Muscle of arm (tissue), 14 donors: ENCODE measurements at places on chromosomes 1 and 21.
A peak's percentile ranks its signal among the peaks of the same experiment; 100 is the strongest.

DNA sequence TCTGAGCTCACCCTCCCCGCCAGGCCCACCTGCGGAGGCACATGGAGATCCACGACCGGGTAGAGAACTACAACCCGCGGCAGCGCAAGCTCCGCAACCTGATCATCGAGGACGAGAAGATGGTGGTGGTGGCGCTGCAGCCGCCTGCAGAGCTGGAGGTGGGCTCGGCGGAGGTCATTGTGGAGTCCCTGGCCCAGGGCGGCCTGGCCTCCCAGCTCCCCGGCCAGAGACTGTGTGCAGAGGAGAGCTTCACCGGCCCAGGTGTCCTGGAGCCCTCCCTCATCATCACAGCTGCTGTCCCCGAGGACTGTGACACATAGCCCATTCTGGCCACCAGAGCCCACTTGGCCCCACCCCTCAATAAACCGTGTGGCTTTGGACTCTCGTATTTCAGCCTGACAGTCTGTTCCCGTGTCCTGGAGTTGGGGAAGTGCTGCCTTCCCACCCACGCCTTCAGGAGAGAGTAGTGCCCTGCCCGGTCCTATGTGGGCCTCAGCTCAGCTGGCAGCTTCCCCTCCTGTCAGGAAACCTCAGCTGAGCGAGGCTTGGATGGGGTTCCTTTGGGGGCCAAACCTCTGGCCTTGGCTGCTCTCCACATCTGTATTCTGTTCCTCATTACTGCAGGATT, 9.2 kb downstream of the ZBTB48 start:
- DNase-seq, result no peak

DNA sequence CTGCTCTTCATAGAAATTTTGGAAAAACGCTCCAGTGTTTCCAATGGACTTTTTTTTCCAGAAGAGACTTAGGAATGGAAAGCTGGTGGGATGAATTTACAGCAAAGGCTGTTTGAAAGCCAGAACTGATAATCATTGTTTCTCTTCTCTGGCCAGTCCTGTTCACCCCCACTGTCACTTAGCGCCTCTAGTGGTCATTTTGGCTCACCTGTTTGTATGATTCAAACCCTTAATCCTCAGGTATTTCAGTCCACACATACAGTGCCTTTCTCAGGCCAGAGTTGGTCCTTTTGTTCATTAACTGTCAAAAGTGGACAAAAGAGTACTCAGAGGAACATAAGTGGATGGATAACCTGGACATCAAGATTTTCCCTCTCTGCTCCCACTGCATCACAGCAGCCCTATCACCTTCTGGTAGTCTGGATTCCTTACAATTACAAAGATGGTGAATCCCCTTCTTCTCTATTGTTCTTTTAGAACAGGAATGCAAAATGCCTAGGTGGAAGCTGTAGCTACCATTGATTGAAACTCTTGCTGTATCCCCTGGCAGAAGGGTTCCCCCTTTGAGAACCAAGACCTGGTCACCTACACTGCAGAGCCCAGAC, 177.6 kb upstream of the OLFM3 start:
- DNase-seq, result no peak

GRCh38 chr1:163399976-163400601, 78.3 kb downstream of the NUF2 start:
- DNase-seq, result no peak

GRCh38 chr1:176811511-176812288, 348.7 kb downstream of the PAPPA2 start:
- no peak for DNase-seq

GRCh38 chr1:114976891-114977290, 52.7 kb upstream of the TSHB start:
- no peak for DNase-seq

DNA sequence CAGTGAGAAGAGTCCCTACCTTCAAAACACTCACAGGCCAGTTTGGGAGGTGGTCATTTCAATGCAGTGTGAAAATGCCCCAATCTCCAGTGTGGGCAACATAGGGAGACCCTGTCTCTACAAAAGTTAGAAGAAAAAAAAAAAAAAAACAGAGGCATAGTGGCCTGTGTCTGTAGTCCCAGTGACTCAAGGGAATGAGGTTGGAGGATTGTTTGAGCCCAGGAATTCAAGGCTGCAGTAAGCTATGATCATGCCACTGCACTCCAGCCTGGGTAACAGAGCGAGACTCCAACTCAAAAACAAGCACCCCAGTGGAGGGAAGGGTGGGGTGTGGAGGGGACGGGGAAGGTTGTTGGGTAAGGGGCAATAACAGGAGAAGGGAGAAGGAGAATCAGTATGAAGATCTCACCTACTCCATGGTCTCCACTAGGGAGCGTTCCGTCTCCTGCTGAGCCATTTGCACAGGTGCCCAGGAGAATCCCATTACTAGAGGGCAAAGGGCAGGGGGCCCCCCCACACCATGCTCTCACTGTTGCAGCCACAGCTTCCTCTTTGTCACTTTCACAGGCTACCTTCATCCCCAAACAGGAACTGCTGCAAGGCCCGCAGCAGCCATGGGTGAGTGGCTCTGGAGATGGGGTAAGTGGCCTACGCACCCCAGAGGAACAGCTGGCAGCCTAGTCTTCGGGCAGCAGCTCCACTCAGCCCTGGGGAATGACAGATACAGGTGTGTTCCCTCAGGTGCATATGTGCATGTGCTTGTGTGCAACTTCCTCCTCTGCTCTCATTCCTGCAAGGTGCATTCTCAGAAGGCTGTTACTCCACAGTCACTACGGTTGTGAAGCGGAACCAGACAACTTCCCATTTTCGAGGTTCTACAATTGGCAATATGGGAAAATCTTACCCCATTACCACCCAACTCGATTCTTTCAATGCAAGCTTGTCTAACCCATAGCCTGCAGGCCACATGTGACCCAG, 87.9 kb upstream of the LYST start:
- DNase-seq, result no peak

DNA sequence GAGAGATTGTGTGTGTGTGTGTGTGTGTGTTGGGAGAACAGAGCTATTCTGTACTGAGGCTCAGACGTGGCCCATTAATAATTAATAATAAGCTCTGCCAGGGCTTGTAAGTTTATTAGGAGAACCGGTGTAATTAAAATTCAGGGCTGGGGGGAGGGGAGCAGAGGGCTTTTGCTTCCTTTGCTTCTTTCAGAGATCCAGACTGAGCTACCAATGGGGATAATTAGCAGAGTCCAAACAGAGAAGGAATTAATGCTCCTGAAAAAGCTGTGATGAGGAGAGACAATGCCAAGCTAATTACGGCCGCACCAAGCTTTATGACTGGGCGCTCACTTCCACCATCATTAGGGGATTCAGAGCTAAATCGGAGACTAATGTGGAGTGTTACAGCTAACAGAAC, 4.5 kb downstream of the SYT6 start:
- no peak for DNase-seq

DNA sequence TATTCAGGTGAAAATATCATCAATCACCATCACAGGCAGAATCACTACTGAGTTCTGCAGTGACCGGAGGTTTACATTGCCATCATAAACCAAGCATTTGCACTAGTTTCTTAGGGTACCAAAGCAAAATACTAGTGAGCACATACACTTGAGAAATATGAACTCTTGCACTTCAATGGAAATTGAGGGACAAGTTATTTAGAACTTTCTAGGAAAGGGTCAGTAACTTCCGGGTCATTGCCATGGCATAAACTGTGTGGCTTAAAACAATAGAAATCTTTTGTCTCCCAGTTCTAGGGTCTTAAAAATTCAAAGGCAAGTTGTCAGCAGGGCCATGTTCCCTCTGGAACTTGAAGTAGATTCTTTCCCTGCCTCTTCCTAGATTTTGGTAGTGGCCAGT, 197.5 kb downstream of the ZC3H11B start:
- no peak for DNase-seq

- no peak for DNase-seq
Observed at GRCh38 chr1:1216770-1217620, 3.0 kb upstream of the TNFRSF4 start.

- no peak for DNase-seq
Observed at GRCh38 chr1:228058949-228059633, 23.4 kb upstream of the ARF1 start.

DNA sequence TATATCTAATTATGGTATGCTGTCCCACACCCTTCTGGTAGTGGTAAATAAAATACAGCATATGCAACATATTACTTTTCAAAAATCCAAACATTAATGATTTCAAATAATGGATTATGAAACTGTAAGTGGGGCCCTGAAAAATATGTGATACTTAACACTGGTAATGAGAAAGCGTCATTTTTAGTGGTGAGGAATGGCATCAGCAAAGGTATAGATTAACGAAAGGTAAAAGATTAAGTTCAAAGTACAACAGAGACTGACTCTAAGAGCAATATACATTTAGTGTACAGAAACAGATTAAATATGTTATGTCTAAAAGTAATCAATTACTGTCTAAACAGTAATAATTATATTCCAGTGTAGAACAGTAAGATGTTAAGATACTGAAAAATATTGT, 194.1 kb downstream of the COL24A1 start:
- DNase-seq, result no peak

- DNase-seq, result no peak
Observed at GRCh38 chr1:183106166-183106565, 79.9 kb upstream of the LAMC2 start.

DNA sequence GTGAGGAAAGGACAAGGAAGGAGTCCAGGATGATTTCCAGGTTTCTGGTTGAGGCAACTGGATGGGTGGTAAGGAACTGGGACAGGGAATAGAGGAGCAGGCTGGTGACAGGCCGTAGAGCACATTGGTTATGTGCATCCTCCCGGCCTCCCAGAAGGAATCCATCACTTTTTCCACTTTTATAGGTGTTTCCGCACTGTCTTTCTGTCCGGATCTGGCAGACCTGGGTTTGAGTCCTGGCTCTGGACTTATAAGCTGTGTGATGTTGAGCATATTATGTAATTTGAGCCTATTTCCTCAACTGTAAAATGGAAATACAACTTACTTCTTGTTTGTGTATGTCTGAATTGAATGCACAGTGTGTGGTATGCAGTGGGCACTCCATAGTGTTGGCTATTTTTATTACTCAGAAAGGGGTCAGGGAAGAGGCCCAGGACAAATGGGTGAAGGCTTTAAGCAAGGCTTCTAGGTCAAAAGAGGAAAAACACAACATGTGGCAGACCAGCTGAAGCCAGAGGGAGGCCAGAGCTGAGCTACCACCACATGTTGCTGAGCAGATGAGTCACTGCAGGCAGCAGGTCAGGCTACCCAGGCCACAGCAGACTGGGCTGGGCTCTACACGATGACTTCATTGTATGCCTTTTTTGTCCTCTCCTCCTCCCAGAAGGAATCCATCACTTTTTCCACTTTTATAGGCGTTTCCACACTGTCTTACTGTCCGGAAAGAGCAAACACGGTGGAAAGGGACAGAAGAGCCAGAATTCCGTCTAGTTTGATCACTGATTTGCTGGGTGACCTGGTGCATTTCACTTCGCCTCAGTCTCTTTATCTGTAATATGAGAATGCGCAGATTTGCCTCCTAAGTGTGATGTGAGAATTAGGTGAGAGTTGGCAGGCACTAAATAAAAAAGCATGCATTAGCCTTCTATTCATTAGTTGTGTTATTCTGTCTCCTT, 791 bp upstream of the MAST2 start:
- DNase-seq, result peak; percentile 83

GRCh38 chr1:213689260-213689659, 298.5 kb upstream of the PROX1 start:
- no peak for DNase-seq

DNA sequence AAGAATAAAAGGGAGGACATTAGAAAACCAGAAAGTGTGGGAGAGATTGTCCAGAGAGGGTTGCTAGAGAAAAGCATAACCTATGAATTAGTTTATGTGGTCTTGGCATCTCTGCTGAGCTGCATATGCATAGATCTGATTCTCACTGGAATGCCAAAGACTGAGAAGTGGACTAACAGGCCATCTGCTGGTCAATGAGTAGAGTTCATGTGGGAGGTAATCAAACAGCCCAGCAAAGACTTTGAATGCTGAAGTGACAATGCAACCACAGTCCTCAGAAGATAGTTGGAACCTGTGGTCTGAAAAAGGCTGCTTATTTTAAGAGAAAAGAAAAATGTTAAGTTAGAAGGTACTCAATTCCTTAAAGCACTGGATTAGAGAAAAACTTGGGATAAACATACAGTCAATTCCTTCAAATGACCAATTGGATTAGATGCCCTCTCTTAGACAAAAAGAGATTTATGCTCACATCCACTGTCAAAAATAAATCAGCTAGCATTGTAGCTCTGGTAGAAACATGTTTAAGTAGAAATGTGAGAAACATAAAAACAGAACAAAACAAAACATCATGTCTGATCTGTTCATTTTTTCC, 382.8 kb downstream of the AMY1C start:
- DNase-seq, result peak; percentile 26

GRCh38 chr1:8078176-8078671, 52.1 kb upstream of the ERRFI1 start:
- no peak for DNase-seq

DNA sequence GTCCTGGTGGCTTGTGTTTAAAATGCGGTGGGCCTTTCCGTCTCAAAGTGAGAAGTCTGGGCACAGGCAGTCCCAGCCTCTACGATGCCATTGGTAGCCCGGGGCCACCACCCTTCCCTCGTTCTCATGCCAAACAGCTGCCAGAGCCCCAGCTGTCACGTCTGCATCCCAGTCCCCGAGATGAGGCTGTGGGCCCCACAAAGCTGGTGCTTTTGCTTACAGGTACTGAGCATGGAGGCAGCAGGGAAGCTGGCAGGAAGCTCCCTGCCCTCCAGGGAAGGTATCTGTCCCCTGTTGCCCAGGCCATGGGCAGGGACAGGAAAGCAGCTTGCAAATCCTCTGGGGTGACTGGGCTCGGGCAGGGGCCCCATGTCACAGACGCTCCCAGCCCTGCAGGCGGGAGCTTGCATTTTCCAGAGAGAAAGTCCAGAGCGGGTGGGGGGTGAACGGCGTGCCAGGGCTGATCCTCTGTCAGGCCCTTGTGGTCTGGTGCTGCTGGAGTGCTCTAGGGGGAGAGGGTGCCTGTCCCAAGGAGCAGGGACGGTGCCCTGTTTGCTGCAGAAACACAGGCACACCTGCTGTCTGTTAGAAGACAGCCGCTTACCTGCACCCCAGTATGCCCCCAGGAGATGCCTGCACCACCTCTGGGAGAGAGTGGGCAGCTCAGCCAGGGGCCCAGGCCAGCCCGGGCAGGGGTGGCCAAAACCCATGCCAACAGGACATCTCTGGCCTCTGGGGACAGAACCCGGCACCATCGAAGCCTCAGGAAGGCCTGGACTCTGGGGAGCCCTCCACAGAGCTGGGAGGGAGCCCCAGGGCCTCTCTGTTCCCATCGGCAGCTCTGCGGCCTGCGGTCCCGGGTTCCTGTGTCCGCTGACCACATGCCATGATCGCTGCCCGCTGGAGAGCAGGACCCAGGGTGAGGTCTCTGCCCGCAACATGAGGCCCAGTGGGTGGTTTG, 45.9 kb downstream of the SLX9 start:
- no peak for DNase-seq

DNA sequence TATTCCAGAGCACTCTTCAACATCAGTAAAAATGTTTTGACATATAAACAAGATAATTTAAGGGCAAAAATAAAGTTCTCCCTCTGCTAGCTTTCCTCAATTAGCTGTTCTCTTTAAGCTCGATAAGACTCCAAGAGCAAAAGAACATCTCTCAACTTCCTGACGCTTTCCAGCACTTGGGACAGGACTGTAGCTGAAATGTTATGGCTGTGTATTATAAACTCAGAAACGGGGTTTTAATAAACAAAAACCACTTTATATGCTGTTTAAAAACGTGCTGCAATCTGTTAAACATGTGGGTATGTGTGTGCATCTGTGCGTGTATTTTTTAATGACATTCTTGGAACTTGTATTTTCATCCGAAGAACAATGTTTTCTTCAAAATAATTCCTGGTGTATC, 71.5 kb upstream of the RGS2 start:
- no peak for DNase-seq

GRCh38 chr1:172680244-172680643, 21.3 kb downstream of the FASLG start:
- no peak for DNase-seq
